NCI-H524 (cell line): ENCODE measurements at places on chromosomes 2 and 18.

DNA sequence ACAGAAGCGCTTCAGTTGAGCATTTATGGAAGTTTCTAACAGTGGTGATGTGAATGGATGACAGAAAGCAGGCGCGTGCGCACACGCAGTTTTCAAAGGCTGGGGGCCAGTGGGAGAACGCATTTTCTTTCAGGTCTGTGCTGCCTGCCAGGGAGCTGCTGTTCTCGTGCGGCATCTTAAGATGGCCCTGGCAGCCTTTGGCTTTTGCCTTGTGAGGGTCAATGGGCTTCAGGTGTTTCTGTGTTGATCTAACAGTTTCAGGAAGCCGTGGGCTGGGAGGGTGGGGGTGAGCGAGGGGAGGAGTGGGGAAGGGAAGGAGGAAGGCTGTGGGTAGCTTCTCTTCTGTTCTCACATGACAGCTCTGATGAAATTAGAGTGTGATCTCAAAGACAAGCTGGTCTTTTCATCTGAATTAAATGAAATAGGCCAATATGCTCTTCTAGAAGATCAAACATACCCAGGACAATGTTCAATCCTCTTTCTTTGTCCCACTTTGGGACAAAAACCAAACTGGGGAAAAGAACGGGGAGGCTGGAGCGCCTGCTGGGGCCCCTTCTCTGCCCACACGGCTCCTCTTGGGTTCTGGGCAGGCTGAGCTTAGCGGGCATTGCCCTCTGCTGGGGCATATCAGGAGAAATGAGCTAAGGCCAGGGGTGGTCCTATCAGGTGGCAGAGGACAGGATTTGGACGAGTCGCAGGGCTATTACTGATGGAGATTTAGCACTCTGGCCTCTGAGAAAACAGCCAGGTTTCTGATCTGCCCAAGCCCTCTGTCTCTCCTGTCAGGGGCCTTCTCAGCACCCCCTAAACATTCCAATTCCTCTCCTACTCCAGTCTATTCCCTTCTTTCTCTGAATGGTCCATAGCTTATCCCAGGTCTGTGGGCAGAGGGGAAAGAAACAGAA lies 126.2 kb upstream of the LGALSL start:
- DNase-seq, result peak; percentile 13

GRCh38 chr2:98478907-98479306 lies 34.2 kb downstream of the INPP4A start:
- DNase-seq, result no peak

DNA sequence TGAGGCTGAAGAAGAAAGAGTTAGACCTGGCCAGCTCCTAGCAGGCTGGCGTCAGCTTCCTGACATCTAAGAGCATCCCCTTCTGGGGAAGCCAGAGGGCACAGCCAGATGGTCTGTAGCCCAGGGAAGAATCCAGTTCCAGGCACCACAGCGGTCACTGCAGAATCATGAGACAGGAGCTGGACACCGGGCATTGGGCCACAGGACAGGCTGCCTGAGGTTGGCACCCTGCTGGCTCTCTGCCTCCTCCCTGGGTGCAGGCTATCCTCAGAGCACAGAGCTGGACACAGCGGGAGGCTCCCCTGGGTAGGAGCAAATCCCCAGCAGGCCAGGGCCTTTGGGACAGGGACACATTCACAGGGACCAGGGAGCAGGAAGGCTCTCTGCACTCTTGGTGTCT lies 19.8 kb upstream of the ATOH8 start:
- peak; percentile 80 for DNase-seq

- DNase-seq, result no peak
Observed at GRCh38 chr2:123451542-123451941, 573.5 kb upstream of the CNTNAP5 start.

DNA sequence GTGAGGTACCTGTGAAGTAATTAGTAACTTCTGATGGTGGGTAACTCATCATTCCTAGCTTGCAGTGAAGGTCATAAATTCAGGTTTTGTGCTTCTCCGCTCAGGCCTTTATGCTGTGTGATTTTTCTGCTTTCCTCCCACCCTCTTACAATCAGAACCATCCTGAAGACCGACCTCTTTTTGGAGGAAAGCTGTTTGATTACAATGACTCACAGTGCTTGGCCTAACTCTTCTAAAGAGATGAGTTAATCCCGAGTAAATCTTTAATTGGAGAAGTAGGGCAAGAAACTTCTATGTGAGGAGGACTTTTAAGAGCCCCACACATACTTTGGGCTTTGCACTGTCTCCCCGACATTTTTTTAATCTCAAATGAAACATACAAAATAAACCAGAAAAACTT lies 53.1 kb downstream of the TTC27 start:
- DNase-seq, result no peak

DNA sequence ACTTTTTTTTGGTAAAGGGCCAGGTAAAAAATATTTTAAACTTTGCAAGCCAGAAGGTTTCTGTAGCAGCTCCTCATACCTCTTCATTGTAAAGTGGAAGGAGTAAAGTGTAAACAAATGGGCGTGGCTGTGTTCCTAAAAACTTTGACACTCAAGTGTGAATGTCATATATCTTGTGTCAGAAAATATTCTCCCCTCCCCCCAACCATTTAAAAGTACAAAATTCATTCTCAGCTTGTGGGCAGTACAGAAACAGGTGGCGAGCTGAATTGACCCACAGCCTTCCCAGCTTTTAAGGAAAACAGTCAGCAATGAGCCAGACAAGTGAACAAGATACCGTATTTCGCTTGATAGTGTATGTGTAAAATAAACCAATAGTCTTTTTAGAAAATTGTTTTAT lies 4.0 kb downstream of the YPEL5 start:
- no peak for DNase-seq
